ENCODE measurements at places on chromosomes 5 and 9.

- no peak for DNase-seq
Observed at GRCh38 chr5:89106480-89106879, 223.5 kb upstream of the MEF2C start.

- no peak for DNase-seq
Observed at GRCh38 chr5:104345222-104346016, 782.8 kb upstream of the NUDT12 start.

- no peak for DNase-seq
Observed at GRCh38 chr5:116372931-116373597, 201.6 kb downstream of the SEMA6A start.

DNA sequence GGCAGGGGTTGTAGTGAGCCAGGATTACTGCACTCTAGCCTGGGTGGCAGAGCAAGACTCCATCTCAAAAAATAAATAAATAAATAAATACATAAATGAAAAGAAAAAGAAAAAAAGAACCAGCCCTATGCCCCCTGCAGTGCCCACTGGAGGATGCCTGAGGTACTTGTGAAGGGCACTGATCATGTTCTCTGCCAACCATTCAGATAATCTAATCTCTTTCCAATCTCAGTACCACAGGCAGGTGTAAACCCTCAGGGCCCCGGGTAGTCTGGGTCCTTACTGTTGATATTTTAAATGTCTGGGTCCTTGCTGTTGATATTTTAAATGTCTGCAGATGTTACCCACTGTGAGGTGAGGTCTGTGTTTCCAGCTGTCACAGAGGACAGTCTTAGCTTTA lies 321.8 kb upstream of the ADCY2 start:
- DNase-seq, result no peak

GRCh38 chr5:141889282-141889871 lies 11.2 kb upstream of the PCDH1 start:
- no peak for DNase-seq

- no peak for DNase-seq
Observed at GRCh38 chr9:127008076-127008475, 93.5 kb downstream of the RALGPS1 start.

DNA sequence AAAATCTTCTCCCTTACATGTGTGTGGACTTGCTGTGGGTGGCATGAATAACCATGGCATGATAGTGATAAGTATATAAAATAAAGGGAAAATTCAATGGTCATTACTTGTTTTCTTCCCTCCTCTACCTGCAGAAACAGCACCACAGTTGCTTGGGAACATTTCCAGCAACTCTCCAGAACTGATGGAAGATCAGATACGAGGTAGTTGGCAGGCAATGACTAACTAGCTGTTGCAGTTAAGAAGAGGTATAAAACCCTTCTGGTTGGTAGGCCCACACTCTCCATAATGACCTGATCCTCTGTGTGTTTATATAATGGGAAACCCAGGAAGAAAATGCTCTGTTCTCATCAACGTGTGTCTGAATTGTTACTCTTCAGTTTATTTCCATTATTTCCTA lies 185.9 kb downstream of the SYK start:
- no peak for DNase-seq

DNA sequence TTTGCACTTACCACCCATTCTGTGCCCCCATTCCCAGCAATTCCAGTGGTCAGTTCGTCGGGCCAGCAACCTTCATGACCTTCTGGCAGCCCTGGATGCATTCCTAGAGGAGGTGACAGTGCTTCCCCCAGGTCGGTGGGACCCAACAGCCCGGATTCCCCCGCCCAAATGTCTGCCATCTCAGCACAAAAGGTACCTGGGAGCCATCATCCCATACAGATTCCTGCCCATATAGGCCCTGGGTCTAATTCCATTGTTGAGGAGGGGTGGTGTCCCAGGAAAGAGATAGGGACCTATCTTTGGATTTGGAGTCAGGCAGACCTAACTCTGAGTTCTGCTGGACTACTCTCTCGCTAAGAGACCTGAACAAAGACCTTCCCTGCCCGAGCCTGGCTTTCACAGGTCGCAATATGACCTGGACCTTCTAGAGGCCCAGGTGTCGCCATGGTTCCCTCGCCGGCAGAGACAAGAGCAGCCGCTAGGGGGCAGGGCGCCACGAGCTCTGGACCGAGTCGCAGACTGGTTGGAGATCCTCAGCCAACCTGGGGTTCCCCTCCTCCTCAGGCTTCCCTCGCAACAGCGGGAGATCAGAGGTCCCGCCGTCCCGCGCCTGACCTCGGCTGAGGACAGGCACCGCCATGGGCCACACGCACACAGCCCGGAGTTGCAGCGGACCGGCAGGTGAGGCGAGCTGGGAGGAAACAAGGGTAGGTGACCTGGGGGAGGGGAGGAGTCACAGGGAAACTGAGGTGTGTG lies 3.1 kb downstream of the SLC4A9 start:
- peak; percentile 30 for DNase-seq

DNA sequence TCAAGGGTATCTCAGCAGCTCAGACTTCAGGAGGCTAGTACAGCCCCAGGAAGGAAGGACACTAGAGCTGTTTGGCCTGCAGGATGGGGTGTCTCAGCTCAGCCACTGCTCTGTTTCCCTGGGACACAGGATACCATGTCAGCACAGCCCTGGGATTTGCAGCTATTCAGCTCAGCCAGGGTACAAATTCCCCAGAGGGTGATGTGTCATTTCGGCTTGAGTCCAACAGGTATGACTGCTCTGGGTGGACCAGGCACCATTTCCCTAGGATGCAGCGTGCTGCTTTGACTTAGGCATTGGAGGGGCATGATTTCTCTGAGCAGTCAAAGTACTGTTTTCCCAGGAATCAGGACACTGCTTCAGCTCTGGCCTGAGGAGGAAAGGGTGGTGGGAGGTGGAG lies 130.1 kb downstream of the ARSB start:
- DNase-seq, result no peak

GRCh38 chr5:109394806-109395205 lies 15.0 kb downstream of the PJA2 start:
- DNase-seq, result no peak

DNA sequence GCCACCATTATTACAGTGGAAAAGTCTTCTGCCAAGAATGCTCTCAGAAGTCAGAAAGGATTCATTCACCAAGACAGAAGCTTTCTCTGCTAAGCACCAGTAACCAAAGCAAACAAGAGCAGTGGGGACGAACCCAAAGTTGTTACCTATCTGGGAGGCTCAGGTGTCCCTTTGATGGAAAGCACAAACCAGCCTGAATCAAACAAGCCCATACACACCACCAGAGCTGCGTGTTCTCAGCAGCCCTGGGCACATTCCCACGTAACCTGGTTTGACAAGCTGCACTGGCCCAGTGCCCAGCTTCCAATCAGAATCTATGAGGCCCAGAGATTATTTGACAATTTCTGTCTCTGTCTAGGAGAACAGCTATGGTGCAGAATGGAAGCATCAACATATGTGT lies 252.6 kb downstream of the ACTL7B start:
- DNase-seq, result no peak

GRCh38 chr5:66558560-66558959 lies 37.6 kb upstream of the MAST4 start:
- DNase-seq, result no peak

- DNase-seq, result peak; percentile 67
Observed at GRCh38 chr5:170423692-170424091, 34.5 kb upstream of the KCNMB1 start.

DNA sequence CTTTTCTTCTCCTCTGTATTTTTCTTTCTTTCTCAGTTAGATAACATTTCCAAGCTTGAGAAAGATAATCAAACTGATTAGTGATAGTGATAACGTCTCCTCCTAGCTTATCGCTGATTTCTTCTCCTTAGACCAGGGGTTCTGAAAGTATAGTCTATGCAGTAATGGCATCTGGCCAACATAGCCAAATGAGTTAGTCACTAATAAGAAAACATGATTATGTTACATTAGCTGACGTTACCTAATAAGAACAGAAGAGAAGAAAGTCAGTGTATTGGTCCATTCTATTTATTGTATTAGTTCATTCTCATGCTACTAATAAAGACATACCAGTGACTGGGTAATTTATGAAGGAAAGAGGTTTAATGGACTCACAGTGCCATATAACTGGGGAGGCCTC lies 111.2 kb downstream of the STRBP start:
- no peak for DNase-seq

DNA sequence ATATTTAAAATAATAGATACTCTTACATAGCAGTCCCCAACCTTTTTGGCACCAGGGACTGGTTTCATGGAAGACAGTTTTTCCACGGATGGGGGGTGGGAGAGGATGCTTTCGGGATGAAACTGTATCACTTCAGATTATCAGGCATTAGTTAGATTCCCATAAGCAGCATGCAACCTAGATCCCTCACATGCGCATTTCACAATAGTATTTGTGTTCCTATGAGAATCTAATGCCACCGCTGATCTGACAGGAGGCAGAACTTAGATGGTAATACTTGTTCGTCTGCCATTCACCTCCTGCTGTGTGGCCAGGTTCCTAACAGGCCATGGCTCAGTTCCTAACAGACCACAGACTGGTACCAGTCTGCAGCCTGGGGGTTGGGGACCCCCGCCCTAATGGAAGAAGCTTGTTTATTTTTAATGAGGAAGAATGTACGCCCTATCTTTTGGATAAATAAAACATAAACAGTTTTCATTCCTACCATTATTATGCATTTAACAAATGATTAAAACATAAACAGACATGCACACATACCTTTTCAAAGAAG lies 187.7 kb downstream of the ZSWIM6 start:
- no peak for DNase-seq

DNA sequence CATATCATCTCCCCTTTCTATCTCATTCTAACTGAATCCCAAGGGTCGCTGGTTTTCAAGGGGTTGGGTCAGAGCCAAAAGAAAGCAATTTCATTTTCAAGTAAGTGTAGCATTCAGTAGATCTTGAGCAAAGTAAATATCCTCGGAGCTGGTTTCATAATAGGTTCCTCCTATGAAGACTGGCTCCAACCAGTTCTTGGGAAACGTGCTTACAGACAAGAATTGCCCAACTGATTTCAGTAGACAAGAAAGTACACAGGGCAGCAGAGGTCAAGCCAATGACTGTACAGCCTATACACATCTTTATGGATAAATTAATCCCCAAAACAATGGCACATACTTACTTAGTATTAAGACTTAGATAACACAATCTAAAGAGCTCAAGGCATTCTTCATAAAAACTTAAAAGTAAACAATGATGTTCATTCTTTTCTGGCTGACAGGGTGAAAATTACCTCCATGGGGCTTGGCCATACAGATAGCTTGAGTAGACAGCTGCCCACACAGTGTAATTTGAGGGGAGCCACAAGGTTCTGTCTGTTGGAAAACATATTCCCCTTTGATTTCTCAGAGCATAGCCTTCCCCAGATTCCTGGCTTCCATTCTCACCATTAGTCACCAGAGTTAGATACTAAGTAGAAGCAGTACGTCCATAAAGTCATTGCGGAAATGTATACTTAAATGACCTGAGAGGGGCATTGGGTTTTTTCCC lies 163.9 kb downstream of the ARRDC3 start:
- DNase-seq, result no peak

GRCh38 chr5:102869230-102869629 lies 114.1 kb downstream of the PAM start:
- DNase-seq, result no peak

DNA sequence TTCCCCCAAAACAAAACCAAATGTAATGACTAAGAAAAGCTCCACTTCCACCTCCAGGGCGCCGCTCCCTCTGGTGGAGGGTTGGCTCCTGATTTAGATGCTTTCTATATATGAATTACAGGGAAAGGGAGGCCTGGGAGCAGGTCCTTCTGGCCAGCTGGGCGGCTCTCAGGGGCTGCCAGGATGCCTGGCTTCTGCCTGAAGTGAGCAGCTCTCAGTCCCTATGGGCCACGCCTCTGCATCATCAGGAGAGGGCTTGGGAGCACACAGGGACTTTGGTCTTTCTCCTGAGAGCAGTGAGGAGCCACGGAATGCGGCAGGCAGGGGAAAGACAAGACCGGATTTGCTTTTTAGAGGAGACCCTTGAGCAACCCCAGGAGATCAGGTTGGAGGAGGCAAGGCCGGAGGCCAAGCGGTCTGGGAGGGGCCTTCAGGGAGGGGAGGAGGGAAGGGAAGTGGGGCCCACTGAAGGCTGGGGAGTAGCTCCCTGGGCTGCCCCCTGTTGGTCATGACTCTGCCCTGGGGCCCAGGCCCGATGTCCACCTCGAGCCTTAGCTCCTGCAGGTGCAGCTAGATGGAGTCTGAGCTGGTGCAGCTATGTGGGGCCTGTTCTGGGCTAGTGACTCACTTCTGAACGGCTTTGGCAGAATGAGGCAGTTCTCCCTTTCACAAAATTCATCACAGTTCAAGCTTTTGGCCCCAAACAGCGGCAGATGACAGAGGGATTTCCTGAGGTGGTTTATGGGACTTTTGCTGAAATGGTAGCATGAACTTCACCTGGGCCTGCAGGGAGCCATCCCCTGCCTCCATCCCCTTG lies 11.3 kb upstream of the GRHPR start:
- DNase-seq, result no peak

DNA sequence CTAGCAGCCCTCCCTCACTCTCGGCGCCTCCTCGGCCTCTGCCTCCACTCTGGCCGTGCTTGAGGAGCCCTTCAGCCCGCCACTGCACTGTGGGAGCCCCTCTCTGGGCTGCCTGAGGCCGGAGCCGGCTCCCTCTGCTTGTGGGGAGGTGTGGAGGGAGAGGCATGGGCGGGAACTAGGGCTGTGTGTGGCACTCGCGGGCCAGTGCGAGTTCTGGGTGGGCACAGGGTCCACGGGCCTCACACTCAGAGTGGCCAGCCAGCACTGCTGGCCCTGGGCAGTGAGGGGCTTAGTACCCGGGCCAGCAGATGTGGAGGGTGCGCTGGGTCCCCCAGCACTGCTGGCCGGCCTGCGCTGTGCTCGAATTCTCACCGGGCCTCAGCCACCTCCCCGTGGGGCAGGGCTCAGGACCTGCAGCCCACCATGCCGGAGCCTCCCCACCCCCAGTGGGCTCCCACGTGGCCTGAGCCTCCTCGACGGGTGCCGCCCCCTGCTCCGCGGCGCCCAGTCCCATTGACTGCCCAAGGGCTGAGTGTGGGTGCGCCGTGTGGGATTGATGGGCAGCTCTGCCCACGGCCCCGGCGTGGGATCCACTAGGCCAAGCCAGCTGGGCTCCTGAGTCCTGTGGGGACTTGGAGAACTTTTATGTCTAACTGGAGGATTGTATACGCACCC lies 30.4 kb upstream of the FCHO2 start:
- no peak for DNase-seq

DNA sequence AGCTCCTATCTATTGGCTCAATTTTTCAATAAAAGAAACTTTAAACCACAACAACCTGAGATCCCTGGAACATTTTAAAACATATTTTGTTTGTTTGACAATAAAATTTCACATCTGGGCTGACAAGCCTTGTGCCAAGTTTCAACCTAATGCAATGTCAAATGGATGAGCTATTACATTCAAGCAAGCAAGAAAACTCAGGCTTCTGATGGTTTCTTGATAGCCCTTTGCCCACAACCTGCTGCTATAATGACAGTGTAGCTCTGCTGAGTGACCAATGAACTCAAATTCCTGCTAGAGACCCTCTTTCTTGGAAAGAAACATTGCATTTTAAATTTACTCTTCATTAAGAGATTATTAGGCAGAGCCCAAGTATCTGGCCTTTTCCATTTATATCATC lies 472.9 kb downstream of the ARHGEF28 start:
- DNase-seq, result peak; percentile 19

GRCh38 chr5:135864503-135865435 lies 30.3 kb downstream of the SLC25A48 start:
- DNase-seq, result no peak

- DNase-seq, result no peak
Observed at GRCh38 chr5:17359451-17360011, 138.5 kb upstream of the TAF11L2 start.

GRCh38 chr5:97580746-97581145 lies 397.7 kb upstream of the RIOK2 start:
- DNase-seq, result no peak

- DNase-seq, result peak; percentile 44
Observed at GRCh38 chr5:82351754-82352145, 73.6 kb upstream of the RPS23 start.

GRCh38 chr5:169335806-169336205 lies 34.9 kb upstream of the SLIT3 start:
- no peak for DNase-seq

Data from NCI-H1694 treated with DMSO at 0.1 percent for 48 hours (cell line).